ENCODE measurements at places on chromosomes 1 and 21.

- DNase-seq, result peak; percentile 62
Observed at GRCh38 chr1:39816415-39817090, 27.9 kb upstream of the BMP8B start.

DNA sequence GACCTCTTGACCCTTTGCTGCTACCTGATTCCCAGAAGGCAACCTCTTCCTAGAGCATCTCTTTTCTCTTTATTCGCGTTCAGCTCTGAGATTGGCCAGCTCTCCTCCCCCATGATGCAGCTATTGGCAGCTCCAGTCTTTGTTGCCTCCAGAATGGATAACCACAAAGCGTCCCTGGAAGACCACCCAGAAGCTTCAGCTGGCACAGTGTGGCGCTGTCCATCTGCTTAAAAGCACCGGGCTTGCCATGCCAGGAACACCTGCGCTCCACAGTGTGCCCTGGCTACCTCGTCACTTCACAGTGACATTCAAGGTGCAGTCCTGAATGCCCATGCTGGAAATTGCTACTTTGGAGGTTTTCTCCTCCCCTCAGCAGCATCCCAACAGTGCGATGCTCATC, 353.9 kb downstream of the LMO4 start:
- no peak for DNase-seq

- no peak for DNase-seq
Observed at GRCh38 chr1:172637522-172637921, 21.4 kb upstream of the FASLG start.

GRCh38 chr1:201828217-201828819, 639 bp upstream of the IPO9 start:
- DNase-seq, result no peak

- DNase-seq, result no peak
Observed at GRCh38 chr1:13737398-13737797, 37.4 kb downstream of the PRDM2 start.

DNA sequence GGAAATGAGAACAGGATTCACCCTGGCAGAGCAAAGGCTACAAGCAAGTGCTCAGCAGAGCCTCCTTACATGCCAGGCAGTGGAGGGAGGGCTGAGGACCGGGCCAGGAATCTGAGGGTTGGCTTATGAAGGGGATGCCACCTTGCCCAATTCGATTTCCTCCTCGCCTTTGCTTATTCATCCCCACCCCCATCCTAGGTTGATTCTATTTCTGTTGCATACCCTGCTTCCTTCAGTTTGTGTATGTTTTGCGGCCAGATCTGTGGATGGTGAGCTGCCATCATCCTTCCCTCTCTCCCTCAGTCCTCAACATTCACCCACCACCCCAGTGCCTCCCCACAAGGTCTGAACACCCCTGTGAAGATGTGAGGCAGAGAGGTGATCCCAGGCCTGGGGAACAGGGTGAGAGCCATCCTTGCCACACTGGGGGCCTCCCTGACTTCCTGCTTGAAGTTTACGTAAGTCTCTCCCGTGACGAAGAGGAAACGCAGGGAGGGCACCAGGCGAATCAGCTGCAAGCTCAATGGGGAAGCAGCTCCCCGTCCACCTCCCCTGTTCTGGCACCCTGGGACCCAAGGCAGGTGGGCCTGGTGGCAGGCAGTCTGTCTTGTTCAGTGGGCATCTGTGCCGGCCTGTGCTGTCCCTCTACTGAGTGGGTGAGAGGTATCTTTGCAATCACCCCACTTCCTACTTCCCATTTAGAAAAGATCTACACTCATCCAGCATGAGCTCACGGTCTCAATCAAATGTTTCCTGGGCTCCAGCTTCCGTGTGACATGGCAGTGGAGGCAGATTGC, 50.6 kb upstream of the CNTN2 start:
- peak; percentile 7 for DNase-seq

GRCh38 chr1:233569636-233570035, 44.3 kb upstream of the KCNK1 start:
- DNase-seq, result no peak

DNA sequence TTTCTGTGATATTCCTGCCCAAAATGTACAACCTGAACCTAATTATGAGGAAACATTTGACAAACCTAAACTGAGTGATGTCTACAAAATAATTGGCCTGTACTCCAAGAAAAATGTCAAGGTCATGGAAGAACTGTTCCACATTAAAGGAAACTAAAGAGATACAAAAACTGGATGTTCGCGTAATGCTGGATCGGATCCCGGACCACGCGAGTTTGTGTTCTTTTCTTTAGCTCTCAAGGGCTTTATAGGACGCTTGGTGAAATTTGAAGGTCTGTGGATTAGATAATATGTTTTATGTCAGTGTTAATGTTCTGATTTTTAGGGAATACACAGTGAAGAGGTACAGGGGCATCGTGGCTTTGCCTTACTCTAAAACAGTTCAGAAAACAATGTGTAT, 400.5 kb downstream of the CAMTA1 start:
- no peak for DNase-seq

DNA sequence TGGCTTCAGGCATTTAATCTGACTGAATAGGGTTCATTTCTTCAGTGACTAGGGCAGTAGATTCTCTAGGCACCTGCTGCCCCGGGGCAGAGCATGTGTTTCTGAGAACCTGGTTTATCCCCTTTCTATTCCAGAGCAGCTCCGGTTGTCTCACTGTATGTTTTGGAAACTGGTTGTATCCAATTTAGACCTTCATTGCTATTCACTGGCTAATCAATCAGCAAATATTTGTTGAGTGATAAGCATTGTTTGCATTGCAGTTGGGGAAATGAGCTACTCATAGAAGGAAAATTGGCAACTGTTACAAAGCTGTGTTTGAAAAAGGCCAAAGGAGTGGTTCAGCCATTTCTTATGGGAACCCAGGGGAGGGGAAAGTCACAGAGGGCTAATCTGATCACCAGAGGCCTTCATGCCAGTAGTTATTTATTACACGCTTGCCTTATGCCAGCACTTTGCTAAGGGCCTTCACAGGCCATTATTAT, 2.9 kb downstream of the QSOX1 start:
- DNase-seq, result no peak

DNA sequence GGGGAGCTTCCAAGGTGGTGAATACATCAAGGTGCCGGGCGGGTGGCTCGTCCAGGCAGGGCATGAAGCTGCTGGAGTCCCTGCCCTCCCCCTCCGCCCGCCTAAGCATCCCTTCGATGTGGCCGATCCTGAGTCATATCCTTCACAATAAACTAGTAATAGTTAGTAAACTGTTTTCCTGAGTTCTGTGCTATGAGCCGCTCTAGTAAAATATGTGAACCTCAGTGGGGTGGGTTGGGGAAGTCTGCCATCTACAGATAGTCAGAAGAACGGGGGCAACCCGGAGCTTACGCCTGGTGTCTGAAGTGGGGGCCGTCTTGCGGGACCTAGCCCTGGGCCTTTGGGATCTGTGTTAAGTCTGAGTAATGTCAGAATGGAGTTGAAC, 21.6 kb downstream of the C2CD2 start:
- peak; percentile 17 for DNase-seq

GRCh38 chr1:97904534-97904933, 16.3 kb downstream of the DPYD start:
- DNase-seq, result no peak

GRCh38 chr1:180003026-180003695, 48.6 kb downstream of the CEP350 start:
- no peak for DNase-seq

DNA sequence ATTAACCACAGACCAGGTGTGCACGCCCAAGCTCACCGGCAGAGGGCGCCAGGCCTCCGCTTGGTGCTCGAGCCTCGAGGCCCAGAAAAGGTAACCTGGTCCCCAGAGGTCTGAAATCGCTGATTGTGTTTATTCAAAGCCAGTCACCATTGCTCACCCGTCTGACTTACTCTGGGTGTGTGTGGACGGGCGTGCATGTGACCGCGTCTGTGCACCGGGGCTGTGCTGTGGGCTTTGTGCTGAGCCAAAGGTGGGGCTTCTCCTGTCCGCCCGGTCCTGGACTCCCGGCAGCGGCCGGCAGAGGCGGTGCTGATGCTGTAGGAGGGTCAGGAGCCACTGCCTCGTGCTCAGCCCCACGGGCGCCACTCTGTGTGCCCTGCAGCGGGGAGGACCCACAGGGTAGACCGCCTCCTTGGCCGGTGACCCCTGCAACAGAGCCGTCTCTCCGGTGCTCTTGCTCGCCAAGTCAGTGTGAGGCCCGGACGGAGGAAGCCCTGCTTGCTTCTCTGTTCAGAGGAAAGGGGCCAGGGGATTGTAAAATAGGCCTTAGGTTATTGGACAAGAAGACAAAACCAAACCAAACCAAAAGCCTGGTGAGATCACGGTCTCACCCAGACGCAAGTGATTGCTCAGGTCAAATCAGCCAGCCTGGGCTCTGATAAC, 32.0 kb upstream of the BTG2 start:
- peak; percentile 46 for DNase-seq

DNA sequence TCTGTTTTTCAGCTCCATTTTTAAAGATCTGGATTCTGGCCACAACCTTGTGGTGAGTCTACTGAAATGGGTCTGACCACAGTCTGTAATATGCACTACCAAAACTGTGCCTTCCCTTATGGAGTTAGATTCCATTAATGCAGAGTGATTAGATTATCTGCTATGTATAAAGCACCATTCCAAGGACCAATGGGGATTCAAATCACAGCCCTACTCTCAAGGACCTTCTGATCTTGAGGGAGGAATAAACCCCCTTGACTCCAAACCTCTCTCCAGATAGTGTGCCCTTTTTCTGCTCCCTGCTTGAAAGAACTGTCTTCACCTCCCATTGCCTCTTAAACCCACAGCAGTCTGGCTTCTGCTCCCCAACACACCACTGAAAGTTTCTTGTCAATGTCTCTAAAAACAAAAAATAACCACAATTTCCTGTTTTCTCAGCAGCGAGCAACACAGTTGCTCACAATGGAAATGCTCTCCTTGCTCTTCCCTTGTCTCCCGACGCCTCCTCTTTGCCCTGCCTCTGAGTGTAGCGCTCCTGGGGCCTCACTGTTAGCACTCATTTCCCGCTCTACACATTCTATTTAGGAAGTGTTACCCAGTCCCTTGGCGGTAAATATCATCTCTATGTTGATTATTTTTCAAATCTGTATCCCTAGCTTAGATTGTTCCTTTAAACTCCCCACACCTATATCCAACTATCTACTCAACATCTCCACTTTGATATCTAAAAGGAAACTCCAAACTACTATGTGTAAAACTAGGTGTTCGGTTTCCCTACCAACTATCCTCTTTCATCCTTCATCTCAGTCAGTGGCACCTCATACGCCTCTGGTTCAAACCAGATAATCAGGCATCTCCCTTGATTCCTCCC, 13.6 kb downstream of the PCNX2 start:
- peak; percentile 27 for DNase-seq

GRCh38 chr1:169161496-169162194, 55.2 kb downstream of the ATP1B1 start:
- peak; percentile 1 for DNase-seq

GRCh38 chr1:187991944-187992343, 1163.2 kb downstream of the PLA2G4A start:
- no peak for DNase-seq

DNA sequence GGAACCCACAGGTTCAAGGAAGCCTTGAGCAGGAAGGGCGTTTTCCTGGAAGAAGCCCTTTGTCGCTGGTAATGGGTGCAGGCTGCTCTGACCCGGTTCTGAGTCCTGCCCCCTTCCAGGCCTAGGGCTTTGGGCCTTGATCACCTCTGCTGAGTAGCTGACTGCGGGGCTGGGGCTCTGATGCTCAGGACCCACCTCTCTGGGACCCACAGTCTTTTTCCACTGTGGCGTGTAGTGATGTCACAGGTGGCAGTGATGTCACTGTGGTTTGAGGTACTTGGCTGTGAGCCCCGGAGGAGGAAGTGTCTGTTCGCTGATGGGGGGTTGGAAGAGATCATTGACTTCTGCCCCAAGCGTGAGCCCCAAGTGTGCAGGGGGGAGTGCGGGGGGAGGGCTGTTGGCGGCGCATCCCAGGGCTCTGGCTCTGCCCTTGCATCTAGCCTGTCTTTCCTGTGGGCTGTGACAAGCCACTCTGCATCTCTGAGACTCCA, 6.9 kb downstream of the TNFRSF1B start:
- DNase-seq, result peak; percentile 92

- DNase-seq, result no peak
Observed at GRCh38 chr1:43043695-43044094, 85.0 kb upstream of the SLC2A1 start.

DNA sequence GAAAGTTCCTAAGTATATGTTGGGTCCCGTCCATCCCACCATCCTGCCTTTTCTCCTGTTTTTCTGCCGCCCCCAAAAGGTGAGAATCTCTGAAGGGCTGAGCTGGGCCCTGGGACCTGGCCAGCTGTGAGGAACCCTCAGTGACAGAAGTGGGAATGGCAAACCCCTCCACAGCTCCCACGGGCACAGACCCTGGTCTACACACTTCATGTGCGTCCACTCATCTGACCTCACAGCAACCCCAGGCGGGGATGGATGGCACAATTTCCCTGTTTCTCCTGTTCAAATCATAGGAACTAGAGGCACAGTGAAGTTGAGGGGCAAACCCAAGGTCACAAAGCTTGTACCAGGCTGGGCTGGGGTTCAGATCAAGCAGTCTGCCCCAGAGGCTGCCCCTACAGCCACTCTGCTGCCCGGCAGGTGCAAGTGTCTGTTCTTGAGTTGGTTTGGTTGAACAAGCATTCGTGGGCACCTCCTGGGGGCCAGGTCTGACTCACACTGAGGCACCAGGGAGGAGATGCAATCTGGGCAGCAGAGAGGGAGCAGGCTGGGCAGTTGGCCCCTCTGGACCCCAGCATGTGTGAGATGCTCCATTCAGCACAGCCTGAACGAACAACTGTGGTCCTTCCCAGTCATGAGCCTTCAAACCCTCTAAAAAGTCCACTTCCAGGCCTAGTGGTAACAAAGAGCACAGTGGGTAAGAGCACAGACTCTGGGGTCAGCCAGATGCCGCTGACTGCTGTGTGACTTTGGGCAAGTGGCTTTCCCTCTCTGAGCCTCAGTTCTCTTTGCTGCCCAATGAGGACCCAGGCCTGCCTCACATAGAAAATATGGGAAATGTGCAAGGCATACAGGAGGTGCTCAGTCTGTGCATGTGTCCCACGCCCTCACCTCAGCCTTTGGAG, 4.0 kb downstream of the EDN2 start:
- no peak for DNase-seq

DNA sequence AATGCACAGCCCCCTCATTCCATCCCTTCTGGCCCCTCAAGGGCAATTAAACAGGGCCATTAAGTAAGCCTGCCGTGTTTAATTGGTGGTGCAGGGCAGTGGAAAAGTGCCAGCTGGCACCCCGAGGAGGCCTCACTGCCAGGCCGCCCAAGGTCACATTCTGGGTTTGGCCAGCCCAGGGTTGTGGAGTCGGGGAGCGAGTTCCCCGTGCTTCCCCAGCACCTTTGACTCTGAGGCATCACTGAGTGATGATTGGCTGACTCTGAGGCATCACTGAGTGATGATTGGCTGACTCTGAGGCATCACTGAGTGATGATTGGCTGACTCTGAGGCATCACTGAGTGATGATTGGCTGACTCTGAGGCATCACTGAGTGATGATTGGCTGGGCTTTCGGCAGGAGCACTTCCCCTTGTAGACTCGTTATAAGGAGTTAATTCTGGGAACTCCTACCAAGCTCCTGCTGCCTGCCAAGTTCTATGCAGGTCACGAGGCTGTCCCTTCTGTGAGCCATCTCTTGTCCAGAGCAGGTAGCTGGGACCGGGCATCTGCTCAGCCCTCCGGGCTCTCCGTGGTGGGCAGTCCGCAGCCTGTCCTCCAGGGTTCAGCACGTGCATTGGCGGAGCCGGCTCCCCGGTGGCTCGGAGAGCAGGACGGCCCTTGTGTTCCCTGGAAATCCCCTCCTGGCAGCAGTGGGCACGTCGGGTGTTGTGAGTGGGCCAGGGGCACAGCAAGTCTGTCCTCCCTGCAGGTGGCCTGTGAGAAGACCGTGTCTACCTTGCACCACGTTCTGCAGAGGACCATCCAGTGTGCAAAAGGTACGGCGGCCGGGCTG, 20.9 kb downstream of the CSTB start:
- DNase-seq, result no peak
